Right renal pelvis (tissue), 4 donors: ENCODE measurements at places on chromosomes 7 and 10.

DNA sequence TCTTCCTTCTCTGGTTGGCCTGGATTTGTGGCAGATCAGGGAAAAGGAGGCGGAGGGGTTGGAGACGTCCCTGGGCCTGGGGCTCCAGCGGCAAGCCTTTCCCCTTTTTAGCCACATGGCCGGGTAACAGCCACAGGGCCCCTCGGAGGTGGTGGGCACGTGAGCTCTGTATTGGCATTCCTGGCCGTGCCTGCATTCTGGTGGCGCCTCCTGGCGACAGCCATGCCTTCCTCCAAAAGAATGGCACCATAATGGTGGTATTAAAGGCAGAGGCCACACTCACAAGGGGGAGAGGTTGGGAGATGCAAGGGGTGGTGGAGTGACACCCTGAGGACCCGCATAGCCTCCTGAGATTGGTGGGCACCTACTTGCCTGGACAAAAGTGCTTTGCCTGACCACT lies 3.0 kb upstream of the AQP1 start:
- no peak for DNase-seq

DNA sequence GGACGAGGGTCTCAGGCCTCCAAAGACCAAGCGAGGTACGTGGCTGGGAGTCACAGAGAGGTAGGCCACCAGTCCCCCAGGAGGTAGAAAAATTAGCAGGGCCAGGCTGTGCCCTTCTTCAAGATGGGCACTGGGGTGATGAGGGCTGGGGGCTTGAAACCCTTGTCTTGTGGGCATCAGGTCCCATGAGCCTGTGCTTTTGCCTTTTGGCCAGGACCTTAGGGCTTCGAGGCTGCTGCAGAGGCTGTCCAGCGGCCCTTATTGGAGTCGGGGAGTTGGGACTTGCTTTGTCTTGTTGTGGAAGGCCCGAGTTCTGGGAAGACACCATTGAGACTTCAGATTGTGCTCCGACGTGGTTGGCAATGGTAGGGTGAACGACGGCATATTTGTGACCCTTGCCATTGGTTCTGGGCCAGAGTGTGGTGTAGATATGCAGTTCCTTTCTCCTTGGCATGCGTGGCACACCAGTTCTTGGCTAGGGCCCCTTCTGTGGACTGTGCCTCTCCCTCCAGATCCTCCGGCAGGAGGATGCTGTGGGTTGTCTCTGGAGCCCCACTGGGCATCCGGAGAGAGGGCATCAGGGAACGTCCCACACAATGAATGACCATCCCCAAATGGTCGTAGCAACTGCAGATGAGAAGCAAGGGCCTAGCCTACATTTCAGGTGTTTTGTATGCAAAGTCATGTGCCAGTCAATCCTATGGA lies 931 bp downstream of the SH2D4B start:
- DNase-seq: no peak

DNA sequence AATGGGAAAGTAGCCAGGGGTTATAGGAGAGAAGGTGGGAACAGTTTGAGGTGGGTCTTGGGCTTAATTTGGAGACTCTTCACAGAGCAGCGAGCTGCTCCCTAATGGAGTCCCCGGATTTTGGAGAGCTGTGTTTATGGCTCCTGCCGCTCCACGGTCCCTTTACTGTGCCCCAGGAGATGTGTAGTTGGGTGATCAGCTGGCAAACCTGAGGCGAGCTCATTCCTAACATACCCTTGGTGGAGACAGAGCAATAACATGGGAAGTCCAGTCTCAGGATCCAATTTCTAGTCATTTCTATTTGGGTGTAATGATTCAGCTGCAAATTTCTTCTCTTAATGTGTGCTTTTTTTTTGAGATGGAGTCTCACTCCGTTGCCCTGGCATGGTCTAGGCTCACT lies 1.5 kb downstream of the GARIN1A start:
- DNase-seq: no peak

- no peak for DNase-seq
Observed at GRCh38 chr10:14453593-14453992, 122.9 kb upstream of the FRMD4A start.

- DNase-seq: no peak
Observed at GRCh38 chr7:155482511-155483183, 24.7 kb downstream of the EN2 start.

DNA sequence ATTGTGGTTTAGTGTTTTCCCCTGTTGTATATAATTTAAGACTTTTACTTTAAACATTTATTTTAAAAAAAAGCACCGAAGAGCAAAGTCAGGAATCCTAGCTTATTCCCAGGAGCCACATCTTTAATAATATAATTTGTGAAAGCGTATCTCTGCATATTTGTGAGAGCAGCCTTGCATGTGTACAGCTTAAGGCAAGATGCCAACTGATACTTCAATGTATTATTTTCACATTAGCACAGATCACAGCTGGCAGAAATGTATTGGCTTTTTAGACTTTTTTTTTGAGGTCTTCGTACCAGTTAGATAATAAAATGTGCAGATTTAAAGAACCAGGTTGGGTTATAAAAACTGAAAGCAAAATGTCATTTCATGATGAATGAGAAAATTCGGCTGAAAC lies 845.7 kb upstream of the POT1 start:
- DNase-seq: no peak

GRCh38 chr10:78514459-78514858 lies 480.8 kb downstream of the RPS24 start:
- no peak for DNase-seq

- no peak for DNase-seq
Observed at GRCh38 chr10:101956117-101956516, 99.9 kb downstream of the ARMH3 start.

DNA sequence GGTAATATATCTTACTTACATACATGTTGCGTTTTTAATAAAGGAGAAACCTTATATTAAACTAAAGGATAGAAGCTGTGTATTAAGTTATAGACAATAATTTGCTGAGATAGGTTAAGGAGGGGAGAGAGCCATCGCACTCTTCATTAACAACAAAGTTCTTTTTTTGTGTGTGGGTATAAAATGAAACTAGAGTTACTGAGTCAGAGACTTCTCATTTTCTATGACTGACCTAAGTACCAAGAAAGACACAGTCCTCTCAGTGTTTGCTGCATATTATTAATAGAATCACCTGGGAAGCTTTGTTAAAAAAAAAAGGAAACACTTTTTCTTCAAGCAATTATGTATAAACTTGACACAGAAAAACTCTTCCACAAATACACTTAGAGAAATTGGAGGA lies 31.4 kb downstream of the FEZF1 start:
- DNase-seq: no peak

GRCh38 chr7:74586258-74587175 lies 71.0 kb upstream of the GTF2I start:
- DNase-seq: no peak

GRCh38 chr7:69654849-69655707 lies 56.8 kb downstream of the AUTS2 start:
- no peak for DNase-seq

- no peak for DNase-seq
Observed at GRCh38 chr10:11434324-11434723, 177.1 kb downstream of the USP6NL start.

GRCh38 chr7:155804431-155804831 lies 7.8 kb downstream of the SHH start:
- no peak for DNase-seq

GRCh38 chr10:48336978-48337599 lies 30.6 kb downstream of the MAPK8 start:
- DNase-seq: no peak

- DNase-seq: peak; percentile 23
Observed at GRCh38 chr7:23207021-23207420, 25.2 kb downstream of the NUP42 start.

DNA sequence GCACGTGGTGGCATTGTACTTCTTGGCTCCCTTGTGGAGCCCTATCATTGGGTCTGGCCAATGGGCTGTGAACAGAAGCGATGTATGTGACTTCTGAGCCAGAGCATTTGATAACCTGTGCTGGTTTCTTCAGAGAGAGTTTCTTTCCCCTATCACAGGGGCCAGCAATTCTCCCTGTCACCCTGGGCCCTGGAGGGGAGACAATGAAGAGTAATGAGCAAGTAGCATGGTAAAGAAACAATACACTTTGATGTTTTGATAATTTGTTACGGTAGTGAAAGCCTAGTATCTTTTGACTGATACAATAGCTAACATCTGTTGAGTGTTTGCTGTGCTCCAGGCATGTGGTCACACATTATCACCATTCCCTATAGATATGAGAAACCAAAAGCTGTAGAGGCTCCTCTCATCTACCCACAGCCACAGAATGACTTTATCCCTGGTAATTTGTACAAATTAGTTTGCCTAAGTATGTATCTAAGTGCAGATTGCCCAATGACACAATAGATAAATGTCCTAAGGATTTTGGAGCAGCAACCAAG lies 113.4 kb upstream of the SVIL start:
- no peak for DNase-seq

GRCh38 chr7:94700926-94701554 lies 45.1 kb upstream of the SGCE start:
- DNase-seq: no peak

DNA sequence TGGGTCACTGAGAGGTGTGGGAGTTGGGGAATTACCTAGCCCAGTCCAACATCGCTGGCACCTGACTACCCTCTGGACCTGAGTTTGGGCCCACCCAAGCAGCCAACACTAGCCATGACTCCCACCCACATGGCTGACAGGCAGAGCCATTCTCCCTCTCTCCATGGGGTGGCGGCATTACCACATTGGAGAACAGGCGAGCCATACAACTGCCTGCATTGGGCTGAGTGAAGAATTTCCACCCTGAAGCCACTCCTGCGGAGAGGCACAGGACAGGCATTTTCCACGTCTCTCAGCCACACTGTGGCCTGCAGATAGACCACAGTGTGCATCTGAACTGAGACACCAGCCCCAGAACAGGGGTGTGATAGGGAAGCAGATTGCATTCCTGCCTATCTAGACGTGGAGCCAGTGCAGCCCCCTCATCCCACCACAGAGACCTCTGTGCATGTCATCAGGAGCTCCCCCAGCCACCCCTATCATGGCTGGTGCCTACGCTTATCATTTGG lies 58.2 kb upstream of the ANTXRL start:
- DNase-seq: peak; percentile 51

GRCh38 chr7:47709451-47709850 lies 127.5 kb upstream of the TNS3 start:
- DNase-seq: no peak

DNA sequence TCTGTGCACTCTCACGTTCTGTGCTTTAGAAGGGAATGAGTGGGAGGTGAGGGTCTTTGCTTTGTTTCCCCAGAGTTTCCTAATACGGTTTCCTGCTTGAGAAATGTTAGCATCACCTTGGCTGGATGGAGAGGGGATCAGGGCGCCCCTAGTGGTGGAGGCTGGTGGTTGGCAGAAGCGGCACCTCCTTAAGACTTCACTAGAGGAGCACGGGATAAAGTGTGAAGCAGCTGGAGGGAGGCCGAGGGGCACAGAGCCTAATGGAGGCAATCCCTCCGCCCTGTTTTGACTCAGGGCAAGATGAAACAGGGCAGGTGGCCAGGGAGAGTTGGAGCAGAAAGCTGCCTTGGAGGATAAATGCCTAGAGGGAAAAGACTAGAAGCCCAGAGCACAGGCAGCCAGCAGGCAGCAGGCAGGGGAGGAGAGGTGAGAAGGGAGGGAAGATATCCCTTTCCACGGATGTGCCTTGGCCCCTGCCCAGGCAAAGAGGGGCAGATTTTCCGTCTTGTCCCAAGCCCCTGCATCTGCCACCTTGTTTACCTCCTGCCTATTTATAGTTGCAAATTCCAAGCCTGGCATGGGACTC lies 56.0 kb upstream of the BTRC start:
- DNase-seq: no peak

GRCh38 chr7:99694201-99694911 lies 14.6 kb upstream of the CYP3A5 start:
- no peak for DNase-seq

GRCh38 chr7:40680657-40681056 lies 545.9 kb downstream of the SUGCT start:
- no peak for DNase-seq

DNA sequence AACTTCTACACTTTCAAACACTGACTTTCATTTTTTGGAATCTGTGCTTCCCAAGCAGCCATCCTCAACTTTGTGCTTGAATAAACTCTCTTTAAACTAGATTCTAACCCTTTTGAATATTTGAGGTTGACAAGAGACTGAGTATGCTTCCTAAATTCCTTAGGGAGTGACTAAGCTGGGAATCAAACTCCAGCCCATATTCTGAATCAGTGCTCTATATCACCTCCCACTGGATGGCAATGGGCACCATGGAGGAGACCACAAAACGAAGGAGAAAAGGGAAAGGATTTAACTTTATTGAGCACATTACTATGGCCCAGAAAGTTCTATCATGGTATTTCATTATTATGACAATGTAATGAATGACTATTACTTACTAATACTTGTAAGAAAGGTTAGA lies 17.2 kb upstream of the SLC26A4 start:
- DNase-seq: no peak

- no peak for DNase-seq
Observed at GRCh38 chr7:18901982-18902421, 215.4 kb downstream of the TWIST1 start.

GRCh38 chr7:130932667-130933432 lies 198.8 kb upstream of the KLF14 start:
- DNase-seq: no peak
